Muscle of back (tissue), 13 donors: ENCODE measurements at places on chromosomes 7 and 10.

DNA sequence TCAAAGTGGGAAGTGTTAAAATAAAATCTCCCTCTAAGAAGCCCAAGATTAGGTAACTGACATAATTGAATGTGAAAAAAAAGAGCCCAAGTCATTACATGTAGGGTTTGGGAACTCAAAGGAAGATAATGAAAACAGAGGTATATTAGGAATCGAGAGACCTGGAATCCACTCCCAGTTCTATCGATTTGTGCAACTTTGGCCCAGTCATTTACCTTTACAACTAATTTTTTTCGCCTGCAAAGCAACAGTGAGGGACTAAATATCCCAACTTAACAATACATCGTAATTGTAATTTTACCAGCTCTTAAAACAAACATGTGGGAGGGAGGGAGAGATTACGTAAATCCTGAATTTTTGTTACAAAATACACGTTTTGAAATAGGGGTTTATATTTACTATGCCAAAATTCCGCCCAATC is 1.4 kb downstream of the MINDY3 start:
- DNase-seq = no peak

- peak; percentile 4 for DNase-seq
Measured at GRCh38 chr7:87411186-87411585, 64.3 kb downstream of the ABCB4 start.

GRCh38 chr7:14332155-14332554 is 342.7 kb upstream of the ETV1 start:
- no peak for DNase-seq

DNA sequence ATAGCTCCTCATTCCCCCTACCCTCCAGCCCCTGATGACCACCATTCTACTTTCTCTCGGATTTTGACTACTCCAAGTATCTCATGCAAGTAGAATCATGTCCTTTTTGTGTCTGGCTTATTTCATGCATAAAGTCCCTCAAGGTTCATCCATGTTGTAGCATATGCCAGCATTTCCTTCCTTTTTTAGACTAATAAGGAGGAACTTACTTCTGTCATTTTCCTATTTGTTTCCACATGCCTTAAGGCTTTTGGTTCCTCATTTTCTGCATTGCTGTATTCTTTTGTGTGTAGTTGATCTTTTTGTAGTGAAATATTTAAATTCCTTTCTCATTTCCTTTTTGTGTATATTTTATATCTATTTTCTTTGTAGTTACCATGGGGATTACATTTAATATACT is 376.9 kb downstream of the CALN1 start:
- no peak for DNase-seq

GRCh38 chr10:128268015-128268722 is 141.9 kb upstream of the MKI67 start:
- peak; percentile 92 for DNase-seq

- no peak for DNase-seq
Measured at GRCh38 chr7:41205600-41205999, 497.3 kb downstream of the INHBA start.

DNA sequence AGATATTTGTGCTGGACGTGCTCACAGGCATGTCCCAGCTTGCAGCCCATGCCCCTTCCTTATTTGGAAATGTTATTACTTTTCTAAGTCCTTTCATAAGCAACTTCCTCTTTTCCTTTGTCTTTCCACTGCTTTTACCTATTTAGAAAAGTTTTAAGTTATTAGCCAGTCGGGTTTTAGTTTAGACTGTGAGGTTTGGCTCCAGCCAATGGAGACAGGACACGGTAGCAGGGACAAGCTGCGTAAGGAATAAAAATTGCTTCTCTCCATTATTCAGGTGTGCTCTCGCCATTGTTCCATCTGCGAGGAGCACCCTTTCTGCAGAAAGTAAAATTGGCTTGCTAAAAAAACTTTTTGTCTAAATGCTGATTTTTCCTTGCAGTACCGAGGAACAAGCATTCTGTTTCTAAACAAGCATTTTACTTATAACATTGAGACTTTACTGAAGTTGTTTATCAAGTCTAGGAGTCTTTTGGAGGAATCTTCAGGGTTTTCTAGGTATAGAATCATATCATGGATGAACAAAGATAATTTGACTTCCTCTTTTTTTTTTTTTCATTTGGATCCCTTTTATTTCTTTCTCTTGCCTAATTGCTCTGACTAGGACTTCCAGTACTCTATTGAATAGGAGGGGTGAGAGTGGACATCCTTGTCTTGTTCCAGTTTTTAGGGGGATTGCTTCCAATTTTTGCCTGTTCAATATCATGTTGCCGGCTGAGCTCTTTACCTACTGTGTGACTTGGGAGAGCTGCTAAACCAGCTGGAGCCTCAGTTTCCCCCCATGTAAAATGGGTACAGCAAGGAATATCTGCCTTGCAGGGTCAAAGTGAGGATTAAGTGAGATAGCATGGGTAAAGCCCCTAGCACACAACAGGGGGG is 63.8 kb downstream of the ALOX5 start:
- no peak for DNase-seq

DNA sequence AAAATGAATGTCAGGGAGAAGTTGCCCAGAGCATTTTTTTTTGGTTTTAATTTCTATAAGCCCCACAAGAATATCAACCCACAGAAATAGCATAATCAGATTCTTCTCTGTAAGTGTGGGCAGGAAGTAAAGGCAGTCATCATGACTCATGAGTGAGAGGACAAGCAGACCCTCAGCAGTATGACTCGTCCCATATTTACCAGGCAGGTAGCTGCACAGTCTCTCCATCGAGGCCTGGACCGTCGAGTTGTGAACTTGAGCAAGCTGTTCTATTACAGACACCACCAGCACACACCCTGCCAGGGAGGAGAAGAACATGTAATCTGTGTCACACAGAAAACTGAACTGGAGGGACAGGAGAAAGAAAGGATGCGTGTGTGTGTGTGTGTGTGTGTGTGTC is 37.8 kb downstream of the AOAH start:
- DNase-seq = no peak

DNA sequence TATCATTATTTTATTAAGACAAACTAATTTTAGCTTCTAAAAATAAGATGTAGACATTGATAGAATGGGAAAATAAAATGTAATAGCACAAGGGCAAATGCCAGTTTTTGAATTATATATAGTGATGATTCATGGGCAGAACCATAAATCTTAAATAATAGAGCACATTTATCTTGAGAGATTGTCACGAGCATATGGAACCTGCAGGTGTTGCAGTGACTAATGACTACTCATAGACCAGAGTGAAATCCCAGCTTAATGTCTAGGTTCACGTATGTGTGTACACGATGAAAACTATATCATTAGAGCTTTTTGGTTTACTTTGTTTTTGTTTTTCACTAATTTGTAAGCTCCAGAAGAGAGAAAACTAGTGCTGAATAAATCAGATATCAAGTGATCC is 150.2 kb upstream of the CACNA2D1 start:
- DNase-seq = no peak

DNA sequence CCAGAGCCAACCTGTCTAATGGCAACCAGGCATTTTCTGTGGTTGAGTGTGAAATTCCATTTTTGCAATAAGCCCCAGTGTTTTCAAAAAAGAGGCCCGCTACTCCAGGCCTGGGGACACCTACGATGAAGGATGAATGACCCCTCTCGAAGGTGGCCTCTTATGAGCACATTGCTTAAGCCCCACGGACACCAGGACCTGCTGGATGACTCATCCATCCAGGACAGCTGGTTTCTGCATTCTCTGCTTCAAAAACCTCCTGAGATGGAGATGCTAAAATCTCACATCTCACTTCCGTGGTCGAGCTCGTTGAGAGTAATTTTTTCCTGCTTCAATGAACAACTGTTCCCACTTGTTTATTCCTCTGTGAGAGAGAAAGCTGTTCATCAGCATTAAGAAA is 150.2 kb upstream of the FZD8 start:
- peak; percentile 40 for DNase-seq
